ENCODE measurements at places on chromosomes 4 and X. TPM values are rescaled to one million over a fixed set of nuclear protein-coding genes. Genes with fewer than 3 reads are reported as not detected.

- DNase-seq, result no peak
Observed at GRCh38 chr4:41119867-41120295, 94.5 kb downstream of the APBB2 start.

DNA sequence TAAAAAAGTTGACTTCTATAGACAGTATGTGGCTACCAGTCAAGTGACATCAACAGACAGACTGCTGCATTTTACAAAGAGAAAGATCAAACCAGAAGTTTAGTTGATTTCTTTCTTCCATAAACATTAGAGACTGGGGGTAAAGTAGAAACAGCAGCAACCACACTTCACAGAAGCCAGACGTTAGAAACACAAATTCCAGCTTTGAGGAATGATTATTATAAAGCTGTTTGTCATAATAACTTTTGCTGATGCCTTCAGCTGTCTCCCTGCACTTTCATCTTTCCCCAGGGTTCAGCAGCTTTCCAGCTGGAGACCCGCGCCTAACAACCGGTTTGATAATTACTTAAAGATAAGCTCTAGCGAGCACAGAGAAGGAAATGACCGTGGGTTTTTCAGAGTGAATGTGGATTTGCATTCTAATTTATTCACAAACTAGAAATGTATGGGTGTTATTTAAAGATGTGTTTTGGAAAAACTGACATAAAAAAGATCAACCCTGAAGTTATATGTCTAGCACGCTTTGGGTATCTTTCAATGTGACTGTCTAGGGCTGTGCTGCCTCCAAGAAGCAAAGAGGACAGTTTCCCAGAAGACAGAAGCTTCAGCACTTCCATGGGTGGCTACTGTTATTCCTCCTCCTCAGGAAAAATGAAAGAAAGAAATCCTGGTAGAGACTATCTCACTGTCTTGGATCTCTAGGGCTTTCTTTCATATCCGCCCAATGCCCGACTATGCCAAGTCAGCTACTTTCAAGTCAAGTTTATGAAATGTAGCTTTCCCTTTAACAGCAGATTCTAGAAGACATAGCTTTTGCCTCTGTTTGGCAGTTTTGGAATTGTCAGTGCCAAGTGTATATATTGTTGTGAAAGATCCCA, 15.0 kb upstream of the ENAM start:
- no peak for DNase-seq

DNA sequence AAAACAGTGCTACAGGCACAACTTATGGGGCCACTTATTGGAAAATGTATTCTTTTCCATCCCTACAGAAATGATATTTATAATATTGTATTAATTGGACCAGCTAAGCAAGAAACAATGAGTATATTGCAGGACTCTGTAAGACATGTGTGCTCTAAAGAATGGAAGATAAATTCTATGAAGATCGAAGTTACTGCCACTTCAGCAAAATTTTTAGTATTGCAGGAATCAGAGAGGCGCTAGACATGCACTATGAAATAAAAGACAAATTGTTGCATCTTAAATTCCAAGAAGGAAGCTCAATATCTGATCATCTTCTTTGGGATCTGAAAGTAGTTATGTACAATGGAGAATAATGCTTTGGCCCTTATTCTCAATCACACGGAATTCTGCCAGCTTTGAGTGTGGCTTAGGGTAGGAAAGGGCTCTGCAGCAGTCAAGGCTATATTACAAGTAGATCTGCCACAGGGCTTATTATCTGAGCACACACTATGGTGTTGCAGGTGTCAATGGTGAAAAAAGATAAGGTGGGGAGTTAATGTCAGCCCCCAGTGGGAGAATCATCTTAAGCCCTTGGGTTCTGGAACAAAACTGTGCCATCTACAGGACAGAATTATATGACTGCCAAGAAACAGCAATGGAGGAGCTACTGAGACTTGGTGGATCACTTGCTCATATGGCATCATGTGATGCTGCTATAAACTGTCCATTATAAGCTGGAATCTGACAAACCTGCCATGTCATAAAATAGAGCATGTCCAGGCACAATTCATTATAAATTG, 334.0 kb upstream of the NDST3 start:
- no peak for DNase-seq

- DNase-seq, result no peak
Observed at GRCh38 chr4:127249767-127250108, 383.0 kb upstream of the INTU start.

DNA sequence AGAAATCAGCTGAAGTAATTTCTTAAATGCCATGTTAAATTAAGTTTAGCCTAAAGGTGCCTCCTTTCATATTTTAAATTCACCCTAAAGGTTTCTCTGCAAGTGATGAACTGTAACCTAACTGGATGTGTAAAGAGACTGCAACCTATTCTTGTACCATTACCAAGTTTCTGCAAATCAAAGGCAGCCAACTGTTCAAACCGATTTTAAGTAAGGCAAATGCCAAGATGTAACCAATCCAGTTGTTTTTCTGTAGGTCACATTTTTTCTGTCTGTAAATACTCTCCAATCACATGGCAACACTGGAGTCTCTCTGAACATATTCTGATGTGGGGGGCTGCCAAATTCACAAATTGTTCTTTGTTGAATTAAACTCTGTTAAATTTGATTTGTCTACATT, 42.4 kb upstream of the FGF2 start:
- DNase-seq, result no peak

GRCh38 chr4:56434599-56435139, 746 bp downstream of the PPAT start:
- DNase-seq, result peak; percentile 85

GRCh38 chr4:181757098-181757497, 486.1 kb upstream of the TENM3 start:
- DNase-seq, result no peak

- DNase-seq, result no peak
Observed at GRCh38 chrX:110276778-110277177, 41.1 kb downstream of the AMMECR1 start.

The TMPRSS11B gene
- not detected for total RNA-seq

- DNase-seq, result no peak
Observed at GRCh38 chr4:184471881-184472613, 2.3 kb downstream of the IRF2 start.

GRCh38 chr4:126123611-126124325, 809.0 kb downstream of the FAT4 start:
- no peak for DNase-seq

GRCh38 chr4:35604252-35604651, 640.1 kb downstream of the ARAP2 start:
- no peak for DNase-seq

- DNase-seq, result peak; percentile 38
Observed at GRCh38 chrX:39957816-39958566, 139.8 kb downstream of the BCOR start.

The INTS6L gene
- 9.1 TPM for total RNA-seq

The CABS1 gene
- not detected for total RNA-seq

The PHEX gene
- total RNA-seq, result 0.56 TPM

GRCh38 chr4:141352909-141353525, 132.3 kb downstream of the ZNF330 start:
- DNase-seq, result no peak

DNA sequence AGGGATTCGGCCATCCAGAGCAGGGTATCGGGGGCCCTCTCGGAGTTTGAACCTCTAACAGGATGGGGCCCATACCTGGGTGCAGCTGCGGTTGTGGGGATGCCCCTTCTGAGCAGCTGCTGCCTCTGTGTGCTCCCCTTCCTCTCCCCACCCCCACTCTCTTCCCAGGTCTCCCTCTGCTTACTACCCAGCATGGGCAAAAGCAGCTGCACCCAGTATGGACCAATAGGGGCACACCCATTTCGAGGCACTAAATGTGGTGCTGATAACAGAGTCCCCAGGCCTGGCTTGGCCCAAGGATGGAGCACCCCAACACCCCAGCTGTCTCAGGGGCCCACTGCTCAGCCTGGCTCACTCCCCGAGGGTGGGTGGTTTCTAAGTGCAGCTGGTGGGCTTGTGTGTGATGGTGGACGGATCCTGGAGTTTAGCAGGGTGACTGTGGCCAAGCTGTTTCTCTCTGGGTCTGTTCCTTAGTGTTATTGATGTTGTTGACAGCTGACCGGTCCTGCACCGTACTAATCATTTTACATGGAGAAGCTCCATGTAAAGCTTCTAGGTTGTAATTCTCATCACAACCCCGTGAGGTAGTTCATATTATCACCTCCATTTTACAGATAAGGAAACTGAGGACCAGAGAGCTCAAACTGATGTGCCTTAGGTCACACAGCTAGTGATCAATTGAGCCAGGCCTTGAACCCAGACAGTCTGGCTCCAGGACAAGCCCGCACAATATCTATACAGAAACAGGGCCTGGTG, 13.1 kb upstream of the KIAA0232 start:
- DNase-seq, result peak; percentile 46

The SPON2 gene
- 18.1 TPM for total RNA-seq

The IL2 gene
- not detected for total RNA-seq

The RS1 gene
- total RNA-seq, result not detected

The AMBN gene
- not detected for total RNA-seq

DNA sequence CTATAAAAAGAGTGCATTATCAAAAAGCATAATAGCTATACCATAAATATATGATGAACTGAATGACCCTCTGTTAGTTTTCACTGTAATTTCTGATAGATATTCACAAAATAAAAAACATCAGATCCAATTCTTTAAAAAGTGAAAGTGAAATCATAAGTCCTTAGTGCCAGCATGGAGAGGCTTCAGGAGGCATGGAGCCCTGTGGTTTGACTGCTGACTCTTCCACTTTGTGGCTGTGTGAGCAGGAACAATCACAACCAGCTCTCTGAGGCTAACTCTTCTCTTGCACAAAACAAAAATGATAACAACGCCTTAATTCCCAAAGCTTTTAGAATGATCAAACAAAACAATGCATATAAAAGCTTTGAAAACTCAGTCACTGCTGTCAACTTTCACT, 1143.9 kb downstream of the PDHA2 start:
- DNase-seq, result no peak

GRCh38 chr4:53313510-53313909, 52.4 kb downstream of the SCFD2 start:
- no peak for DNase-seq

GRCh38 chr4:5014007-5014682, 5.1 kb downstream of the CYTL1 start:
- no peak for DNase-seq

The MAGEA11 gene
- total RNA-seq, result not detected

The PSAPL1 gene
- not detected for total RNA-seq

The CCDC110 gene
- total RNA-seq, result 3.5 TPM

DNA sequence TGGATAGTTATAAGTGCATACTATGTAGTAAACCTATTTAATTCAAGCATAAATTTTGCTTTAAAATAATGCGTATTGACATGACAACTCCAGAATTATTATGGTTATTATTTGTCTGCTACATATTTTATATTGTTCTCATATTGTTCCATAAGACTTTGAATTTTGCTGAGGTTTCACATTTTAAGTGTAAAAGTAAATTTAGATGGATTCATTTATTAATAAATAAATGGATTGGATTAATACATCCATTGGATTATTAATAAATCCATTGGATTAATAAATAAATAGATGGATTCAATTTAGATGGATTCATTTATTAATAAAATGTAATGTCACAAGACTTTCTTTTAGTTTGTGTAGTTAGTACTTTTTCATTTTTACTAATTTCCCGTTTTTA, 1768.0 kb upstream of the PCDH10 start:
- DNase-seq, result no peak

- no peak for DNase-seq
Observed at GRCh38 chr4:152197211-152197610, 338.7 kb downstream of the FBXW7 start.

DNA sequence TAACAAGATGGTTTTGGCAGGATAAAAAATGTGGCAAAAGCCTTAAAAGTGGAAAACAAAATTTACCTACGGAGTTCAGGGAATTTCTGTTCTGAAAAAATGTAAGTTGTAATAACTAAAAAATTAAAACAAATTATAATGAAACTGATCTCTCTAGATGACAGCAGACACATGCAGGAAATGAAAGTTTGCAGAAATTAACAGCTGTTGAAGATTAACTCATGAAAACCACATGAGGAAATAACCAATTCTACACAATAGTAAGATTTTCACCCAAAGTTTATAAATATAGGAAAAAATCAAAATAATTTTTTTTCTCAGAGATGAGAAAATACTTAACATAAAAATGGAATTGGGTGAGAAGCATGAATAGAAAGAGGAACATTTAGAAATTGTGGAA, 47.5 kb upstream of the UGT2B15 start:
- DNase-seq, result no peak

DNA sequence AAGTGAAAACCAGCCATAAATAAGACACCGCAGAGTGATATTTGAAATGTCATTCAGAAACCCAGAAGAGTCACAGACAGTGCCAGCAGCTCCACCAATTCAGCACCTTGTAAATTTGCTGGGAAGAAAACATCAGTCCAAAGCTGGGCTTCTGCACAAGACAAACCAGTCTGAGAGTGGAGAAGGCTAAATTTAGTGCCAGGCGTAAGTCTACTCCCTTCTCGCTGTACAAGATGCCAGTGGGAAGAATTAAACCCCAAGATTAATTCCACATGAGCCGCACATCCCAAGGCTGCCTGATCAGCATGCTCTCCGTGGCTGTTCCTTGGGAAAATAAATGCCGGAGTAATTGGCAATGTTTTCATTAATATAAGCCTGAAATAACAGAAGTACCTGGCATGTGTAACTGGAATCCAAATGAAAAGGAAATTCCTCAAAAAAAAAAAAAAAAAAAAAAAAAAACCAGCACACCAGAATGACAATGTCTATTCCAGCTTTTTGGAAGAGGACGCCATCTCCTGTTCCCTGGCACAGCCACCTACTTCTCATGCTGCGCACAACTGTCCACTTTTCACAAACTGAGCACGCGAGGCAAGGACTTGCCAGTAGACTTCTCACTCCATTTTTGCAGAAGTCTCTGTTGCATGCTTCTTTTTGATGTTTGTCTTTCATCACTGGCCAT, 95.5 kb downstream of the NSUN7 start:
- DNase-seq, result no peak

GRCh38 chr4:78691334-78691754, 84.8 kb upstream of the BMP2K start:
- DNase-seq, result no peak

GRCh38 chr4:78218260-78218659, 161.1 kb downstream of the FRAS1 start:
- no peak for DNase-seq

GRCh38 chr4:110860901-110861300, 238.0 kb upstream of the PITX2 start:
- DNase-seq, result no peak

The CCDC158 gene
- 2.3 TPM for total RNA-seq

DNA sequence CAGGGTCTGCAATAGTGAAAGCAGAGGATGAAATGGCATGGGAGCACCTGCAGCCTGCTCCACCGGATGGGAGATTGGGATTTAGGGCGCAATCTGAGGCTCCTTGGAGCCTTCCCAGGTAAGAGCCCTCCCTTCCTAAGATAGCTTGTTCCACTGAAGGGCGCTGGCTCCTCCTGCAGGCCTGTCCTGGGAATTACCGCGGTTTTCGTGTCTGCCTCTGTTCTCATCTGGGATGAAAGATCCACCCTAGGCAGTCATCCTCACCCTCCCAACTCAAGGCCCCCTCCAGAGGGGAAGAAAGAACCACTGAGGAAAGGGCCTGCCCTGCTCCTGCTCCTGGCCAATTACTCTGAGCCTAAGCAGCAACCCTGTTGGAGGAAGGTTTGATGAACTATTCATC, 547.5 kb downstream of the SMARCA1 start:
- no peak for DNase-seq

GRCh38 chr4:83646538-83647239, 110.8 kb downstream of the GPAT3 start:
- no peak for DNase-seq

GRCh38 chr4:82900066-82900410, 497 bp upstream of the THAP9 start:
- DNase-seq, result no peak

GRCh38 chrX:107168712-107169111, 37.5 kb downstream of the NUP62CL start:
- no peak for DNase-seq

The TRIM61 gene
- total RNA-seq, result 0.90 TPM

The FAM47E gene
- 1.4 TPM for total RNA-seq

Measured in posterior vena cava (tissue), 2 donors.